ENCODE measurements at places on chromosomes 12 and 14.
A peak's percentile ranks its signal among the peaks of the same experiment; 100 is the strongest.

DNA sequence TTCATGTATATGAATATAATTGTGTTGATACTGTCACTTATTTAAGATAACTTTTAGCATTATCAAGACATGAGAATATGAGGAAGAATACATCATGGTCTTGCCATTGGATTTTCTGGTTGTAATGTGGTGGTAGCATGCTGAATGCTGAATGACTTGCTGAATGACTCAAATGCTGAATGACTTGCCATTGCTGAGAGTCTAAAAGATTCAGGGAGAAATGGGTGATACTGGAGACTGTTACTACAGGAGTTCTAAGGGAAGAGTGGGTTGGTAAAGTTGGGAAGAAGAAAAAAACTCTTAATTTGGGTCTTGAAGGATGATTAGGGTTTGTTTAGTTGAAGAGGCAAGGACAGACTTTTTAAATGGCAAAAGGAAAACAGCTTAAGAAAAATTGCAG lies 72.1 kb upstream of the MANSC4 start:
- no peak for DNase-seq

- no peak for DNase-seq
Measured at GRCh38 chr12:89103831-89104230, 248.5 kb downstream of the DUSP6 start.

DNA sequence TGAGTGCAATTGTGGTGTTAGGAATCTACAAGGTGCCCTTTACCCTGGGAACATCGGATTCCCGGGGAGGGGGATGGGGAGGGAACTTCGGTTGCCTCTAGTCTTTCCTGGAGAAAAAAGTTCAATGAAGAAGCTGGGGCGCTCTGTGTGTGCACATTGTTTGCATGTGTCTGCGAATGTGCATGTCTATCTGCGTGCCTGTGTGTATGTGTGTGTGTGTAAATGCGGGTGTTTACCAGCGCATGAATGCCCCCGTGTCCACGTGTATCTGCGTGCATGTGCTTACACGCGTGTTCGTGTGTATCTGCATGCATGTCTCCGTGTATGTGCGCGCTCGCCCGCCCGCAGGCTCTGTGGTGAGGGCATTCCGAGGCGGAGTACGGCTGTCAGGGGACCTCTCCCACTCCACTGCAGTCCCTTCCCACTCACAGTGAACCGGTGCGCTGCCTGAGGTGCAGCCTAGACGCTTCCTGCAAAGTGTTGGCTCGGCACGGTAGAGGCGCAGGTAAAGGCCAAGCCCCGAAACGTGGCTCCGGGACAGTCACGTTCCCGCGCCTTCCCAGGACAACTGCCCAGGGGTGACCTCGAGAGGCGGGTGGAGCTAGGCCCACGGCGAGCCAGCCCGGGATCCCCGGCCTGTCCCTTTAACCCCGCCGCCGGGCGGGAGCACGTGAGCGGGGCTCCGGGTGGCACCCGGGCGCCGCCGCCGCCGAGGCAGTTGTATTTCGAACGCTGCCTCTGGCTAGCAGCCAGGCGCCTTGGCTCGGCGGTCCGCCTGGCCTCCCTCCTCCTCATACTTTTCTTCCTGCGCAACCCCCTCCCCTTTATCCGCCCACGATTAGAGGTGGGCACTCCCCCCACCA lies 539 bp upstream of the HMGA2 start:
- DNase-seq = peak; percentile 79

DNA sequence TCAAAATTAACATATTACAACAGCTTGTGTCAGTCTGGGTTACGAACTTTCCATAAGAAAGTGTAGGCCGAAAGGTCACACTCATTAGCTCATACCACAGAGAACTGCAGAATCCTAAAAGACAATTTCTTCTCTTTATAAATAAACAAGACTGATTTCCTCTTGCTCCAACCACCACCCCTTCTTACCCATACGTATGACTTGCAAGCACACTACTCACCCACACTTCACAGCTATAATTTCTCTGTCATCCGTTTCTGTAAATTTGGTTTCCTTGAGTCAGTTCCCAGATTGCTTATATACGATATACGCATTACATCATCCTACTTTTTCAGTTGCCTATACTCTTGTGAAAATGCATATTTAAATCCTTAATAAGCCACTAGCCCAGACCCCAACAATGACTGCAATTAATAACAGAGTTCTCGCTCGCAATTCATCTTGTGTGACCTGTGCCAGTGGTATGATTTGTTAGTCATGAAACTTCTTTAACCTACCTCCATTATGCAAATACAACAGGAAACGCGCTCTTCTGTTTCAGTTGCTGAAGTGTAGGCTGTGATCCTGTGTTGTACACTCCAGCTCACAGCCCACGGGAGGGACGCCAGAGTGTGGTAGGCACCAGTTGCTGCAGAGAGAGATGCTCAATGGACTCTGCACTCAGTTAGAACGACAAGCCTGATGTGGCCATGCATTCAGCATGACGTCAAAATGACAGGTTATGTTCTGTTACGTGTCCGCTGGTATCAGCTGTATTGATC lies 417.6 kb downstream of the PDZRN4 start:
- DNase-seq = no peak

- no peak for DNase-seq
Measured at GRCh38 chr12:101750152-101750551, 10.9 kb upstream of the SYCP3 start.

- no peak for DNase-seq
Measured at GRCh38 chr14:80150301-80150700, 61.0 kb downstream of the DIO2 start.

GRCh38 chr12:122158700-122159285 lies 15.2 kb downstream of the IL31 start:
- no peak for DNase-seq

- DNase-seq = no peak
Measured at GRCh38 chr12:90995010-90995409, 9.8 kb downstream of the EPYC start.

DNA sequence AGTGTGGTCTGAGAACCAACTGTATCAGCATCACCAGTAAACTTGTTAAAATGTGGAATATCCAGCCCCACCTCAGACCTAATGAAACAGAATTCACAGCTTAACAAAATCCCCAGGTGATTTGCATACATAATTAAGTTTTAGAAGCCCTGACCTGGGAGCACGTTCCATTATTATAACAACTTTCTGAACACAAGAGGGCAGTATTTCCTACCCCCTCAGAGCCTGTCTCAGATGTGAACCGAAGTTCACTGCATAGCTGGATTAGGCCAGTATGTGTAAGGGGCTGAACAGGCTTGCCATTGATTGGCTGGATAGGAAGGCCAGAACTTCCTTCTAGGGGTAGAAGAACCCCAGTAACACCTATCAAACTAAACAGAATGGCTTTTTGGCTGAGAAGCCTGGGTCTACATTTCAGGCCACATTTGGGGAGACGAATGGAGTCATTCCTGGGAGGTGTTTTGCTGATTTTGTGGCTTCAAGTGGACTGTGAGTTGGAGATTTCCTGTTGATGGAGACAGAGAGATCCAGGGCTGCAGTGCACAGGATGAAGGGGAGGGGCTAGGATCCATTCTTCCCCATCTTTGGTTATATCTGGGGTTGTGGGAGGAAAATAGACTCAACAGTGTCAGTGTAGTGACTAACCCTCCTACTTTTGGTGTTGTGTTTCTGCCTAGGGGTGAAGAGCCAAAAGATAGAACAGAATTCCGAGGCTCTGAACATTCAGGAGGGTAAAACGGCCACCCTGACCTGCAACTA lies 94.7 kb upstream of the OR4E1 start:
- DNase-seq = no peak

DNA sequence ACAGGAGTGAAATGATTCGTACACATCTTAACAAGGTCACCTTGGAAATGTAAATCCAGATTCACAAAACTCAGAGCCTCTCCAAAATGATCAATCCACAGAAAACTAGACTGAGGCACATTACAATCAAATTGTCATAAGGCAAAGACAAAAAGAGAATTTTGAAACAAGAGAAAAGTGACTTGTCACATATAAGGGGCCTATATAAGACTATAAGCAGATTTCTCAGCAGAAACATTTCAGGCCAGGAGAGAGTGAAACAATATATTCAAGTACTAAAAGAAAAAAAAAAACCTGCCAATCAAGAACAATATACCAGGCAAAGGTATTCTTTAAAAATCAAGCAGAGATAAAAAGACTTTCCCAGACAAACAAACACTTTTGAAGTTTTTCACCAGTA lies 429.1 kb downstream of the BCAT1 start:
- no peak for DNase-seq

GRCh38 chr12:559906-560455 lies 100.2 kb downstream of the B4GALNT3 start:
- DNase-seq = no peak

DNA sequence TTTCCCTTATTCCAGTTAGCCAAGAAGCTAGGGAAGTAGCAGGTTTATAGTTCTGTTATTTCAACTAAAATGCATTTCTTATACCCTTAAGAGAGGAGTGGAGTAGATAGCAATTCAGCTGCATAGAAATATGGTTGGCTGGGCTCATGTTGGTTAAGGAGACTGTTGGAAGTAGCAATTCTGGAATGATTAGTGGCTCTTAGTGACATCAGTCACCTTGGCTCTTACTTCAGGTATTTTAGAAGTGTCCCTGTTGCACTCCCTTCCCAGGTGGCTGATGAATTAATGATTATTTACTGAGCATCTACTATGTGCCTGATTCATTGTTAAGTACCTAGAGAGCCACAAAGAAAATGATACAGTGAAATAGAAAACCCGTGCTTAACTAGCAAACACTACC lies 128.1 kb downstream of the MGST1 start:
- no peak for DNase-seq

DNA sequence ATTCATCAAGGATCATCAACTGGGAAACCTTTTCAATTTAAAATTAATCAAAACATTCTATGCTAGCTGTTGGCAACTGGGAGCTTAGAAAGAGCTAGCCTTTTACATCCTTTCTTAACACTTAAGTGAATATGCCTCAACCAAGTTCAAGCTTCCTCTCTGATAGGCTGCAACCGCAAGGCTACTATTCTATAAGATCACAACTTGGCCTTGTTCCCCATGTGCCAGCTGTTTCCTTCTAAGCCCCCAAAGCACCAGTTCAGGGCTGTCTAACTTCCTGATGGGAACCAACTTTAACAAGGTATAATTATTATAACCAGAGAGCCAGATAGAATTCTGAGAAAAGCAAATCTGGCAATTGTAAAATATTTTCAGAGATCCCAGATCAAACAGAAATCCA lies 37.0 kb downstream of the KCNC2 start:
- DNase-seq = no peak

- no peak for DNase-seq
Measured at GRCh38 chr14:54555651-54556050, 11.3 kb upstream of the SAMD4A start.

DNA sequence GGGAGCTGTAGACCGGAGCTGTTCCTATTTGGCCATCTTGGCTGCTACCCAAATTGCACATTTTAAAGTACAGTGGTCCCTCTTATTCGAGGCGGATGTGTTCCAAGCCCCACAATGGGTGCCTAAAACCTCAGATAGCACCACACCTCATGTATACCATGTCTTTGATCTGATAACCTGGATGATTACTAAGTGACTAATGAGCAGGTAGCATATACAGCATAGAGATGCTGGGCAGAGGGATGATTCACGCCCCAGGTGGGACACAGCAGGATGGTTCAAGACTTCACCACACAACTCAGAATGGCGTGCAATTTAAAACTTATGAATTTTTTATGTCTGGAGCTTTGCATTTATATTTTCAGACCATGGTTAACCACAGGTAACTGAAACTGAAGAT lies 255.0 kb downstream of the AKAP6 start:
- no peak for DNase-seq

GRCh38 chr12:106030210-106031071 lies 108.3 kb downstream of the NUAK1 start:
- no peak for DNase-seq

DNA sequence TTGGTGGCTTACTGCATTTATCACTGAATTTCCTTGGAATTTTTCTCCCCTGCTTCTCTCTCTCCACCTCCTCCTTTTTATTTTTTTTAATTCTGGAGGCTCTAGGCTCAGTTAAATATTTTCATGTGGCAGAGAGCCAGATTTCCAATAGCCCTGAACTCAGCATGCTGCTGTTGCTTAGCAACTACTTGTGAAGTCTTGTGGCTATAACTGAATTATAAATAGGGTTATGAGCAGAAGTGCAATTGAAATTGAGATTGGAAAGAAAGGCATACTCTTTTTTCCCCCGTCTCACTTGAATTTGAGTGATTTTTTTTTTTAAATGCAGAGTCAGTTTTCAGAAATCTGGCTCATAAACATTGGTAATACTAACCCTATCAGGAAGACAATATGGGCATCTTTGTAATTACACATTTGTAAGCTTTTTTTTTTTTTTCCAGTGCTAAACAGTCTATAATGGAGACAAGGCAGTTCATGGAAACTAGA lies 38.3 kb downstream of the ATF7IP start:
- DNase-seq = peak; percentile 37

- DNase-seq = no peak
Measured at GRCh38 chr12:77796775-77797174, 33.9 kb upstream of the NAV3 start.

- no peak for DNase-seq
Measured at GRCh38 chr12:114360485-114360884, 45.5 kb downstream of the TBX5 start.

- DNase-seq = no peak
Measured at GRCh38 chr14:37413504-37414003, 181.5 kb downstream of the FOXA1 start.

DNA sequence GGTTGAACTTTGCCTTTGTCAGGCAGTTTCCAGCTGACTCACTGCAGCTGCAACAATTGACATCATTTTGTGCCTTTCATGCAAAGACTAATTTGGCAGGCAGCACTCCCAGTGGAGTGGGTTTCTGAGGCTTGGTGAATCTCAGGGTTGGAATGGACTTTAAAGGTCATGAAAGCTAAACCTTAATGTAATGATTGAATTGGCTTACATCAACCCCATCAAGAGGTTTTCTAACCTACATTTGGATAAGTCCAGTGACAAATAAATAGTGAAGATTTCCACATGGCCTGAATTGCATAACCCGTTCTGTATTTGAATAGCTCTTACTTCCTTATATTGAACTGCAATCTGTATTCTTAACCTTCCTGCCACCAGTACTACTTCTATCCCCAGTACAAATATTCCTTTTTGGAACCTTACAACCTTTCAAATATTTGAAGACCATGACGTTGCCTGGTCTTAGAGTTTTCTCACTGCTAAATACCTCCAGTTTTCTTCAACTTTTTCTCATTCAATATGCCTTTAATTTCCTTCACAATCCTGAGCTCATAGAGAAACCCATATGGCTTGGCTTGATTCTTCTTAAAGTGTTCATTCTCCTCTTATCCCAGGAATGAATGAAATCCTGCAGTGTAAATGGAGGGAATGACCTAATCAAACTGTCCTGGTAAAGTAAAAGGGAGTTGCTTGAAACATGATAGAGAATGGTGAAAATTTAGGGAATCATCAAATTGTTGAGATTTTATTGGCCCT lies 168.1 kb upstream of the NOVA1 start:
- DNase-seq = peak; percentile 82
